ENCODE measurements at places on chromosomes 1 and 21.
A peak's percentile ranks its signal among the peaks of the same experiment; 100 is the strongest.

- peak; percentile 59 for DNase-seq
Observed at GRCh38 chr1:40185951-40186864, 25.0 kb downstream of the RLF start.

GRCh38 chr1:177809819-177810218, 160.0 kb downstream of the SEC16B start:
- DNase-seq = no peak

- DNase-seq = no peak
Observed at GRCh38 chr1:102562380-102562779, 545.9 kb downstream of the COL11A1 start.

GRCh38 chr1:13960375-13960987, 260.5 kb downstream of the PRDM2 start:
- peak; percentile 59 for DNase-seq

- DNase-seq = peak; percentile 31
Observed at GRCh38 chr1:40651138-40651857, 14.2 kb downstream of the RIMS3 start.

GRCh38 chr1:66316464-66317247, 217.3 kb upstream of the SGIP1 start:
- DNase-seq = peak; percentile 60

- DNase-seq = no peak
Observed at GRCh38 chr1:172668097-172668496, 9.2 kb downstream of the FASLG start.

DNA sequence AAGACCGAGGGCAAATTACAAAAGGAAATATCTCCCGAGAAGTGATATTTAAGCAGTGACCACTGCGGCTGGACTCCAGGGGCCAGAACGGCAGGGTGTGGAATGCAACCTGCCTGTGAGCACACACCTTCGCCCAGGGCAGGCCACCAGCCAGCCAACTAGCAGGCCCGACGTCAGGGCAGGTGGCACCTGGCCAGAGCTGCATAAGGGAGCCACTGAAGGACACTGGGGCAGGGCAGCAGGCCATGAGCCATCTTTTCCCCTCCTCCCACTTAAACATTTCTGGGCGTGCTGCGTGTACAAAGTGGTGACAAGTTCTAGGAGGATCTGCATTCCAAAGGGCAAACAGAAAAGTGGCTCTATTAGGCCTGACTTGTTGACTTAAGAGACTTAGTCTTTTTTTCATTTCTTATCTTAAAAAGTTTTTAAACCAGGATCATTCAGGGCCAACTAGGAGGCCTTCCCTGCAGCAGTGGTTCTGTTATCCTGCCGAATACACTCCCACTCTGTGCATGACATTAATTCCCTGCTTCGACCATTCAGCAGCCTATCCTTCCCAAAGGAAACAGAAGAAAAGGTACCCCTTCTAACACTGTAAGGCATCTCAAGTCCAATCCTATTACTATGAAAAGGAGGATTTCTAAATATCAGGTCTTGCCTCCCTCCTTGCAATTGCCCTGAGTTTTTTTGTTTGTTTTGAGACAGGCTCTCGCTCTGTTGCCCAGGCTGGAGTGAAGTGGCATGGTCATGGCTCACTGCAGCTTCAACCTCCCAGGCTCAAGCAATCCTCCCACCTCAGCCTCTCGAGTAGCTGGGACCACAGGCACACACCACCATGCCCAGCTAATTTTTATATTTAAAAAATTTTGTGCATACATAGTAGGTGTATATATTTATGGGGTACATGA, 96.3 kb downstream of the BCAR3 start:
- DNase-seq = no peak

- DNase-seq = no peak
Observed at GRCh38 chr1:91699339-91699974, 186.5 kb downstream of the TGFBR3 start.

DNA sequence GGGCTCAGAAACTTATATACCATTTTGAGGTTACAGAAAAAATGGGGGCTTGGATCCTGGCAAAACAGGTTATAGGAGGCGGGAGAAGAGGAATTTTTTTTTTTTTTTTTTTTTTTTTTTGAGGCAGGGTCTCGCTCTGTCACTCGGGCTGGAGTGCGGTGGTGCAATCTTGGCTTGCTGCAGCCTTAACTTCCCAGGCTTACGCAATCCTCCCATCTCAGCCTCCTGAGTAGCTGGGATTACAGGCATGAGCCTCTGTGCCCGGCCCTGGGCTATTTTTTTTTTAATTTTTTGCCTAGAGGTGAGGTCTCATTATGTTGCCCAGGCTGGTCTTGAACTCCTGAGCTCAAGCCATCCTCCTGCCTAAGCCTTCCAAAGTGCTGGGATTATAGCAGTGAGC, 24.7 kb downstream of the MROH7 start:
- no peak for DNase-seq

DNA sequence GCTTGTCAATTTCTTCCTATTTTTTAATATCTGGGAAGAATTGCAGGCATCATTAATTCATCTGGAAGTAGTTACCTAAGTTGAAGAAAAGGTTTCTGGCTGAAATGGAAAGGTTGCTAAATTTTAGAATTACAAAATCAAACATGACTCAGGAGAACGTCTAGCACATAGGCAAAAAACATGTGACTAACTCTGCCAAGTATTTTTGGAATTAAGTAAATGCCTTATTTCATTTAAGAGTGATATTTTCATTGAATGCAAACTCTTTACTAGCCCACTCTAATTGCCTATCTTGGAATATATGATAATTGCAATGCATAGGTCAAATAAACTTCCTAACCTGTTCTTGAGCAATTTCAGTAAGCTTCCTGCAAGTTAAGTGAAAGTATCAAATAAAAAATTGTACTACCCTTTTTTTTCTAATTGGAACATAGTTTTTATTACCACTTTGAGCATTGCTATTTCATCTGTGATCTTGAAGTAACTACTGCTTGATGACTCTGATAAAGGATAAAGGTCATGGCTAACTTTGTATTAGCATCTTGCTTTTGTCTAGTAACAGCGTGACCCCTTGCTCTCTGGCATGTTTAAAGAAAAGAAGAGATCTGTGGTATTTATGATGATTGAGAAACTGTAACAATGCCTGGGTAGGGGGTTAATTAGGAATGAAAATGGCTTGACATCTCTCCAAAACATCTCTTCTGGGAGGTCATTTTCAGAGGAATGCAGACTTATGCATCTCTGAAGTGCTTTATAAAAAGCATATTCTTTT, 208.3 kb upstream of the NCAM2 start:
- DNase-seq = no peak

- DNase-seq = no peak
Observed at GRCh38 chr1:10667861-10668761, 128.3 kb downstream of the CASZ1 start.

Measured in suppressor macrophage (primary cell).